ENCODE measurements at places on chromosomes 13 and 19. TPM values are rescaled to one million over a fixed set of nuclear protein-coding genes. Genes with fewer than 3 reads are reported as not detected.
A peak's percentile ranks its signal among the peaks of the same experiment; 100 is the strongest.

KLK4 gene
- total RNA-seq: 0.29 TPM

- no peak for DNase-seq
Measured at GRCh38 chr13:99514801-99515200, 13.5 kb downstream of the TM9SF2 start.

DNA sequence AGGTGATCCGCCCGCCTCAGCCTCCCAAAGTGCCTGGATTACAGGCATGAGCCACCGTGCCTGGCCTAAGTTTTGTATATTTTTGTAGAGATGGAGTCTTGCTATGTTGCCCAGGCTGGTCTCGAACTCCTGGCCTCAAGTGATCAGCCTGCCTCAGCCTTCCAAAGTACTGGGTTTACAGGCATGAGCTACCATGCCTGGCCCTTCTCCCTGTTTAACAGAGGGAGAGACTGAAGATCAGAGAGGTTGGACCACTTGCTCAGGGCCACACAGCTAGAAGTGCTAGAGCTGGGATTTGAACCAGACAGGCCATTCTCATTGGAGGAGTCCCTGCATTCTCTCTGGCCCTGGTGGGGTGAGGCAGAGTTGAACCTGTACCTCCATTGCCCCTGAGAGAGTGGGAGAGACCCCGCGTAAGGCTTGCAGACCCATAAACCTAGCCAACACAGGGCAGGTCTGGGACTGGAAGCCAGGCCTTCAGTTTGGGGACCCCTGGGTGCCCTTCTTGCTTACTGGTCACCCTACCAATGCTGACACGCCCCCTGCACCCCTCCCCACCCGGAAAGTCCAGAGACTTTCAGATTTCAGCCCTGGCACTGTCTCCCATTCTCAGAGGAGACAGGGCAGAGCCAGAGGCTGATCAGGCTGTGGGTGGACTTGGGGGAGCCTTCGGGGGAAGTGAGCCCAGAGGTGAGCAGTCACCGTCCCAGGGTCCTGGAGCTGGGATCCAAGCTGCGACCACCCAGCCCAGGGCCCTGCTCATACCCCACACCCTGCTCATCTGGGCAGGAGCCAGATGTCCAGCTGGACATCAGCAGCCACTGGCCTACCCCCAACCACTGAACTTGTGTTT lies 13.3 kb downstream of the TTYH1 start:
- peak; percentile 58 for DNase-seq

PSENEN gene
- total RNA-seq: 11.6 TPM

DNA sequence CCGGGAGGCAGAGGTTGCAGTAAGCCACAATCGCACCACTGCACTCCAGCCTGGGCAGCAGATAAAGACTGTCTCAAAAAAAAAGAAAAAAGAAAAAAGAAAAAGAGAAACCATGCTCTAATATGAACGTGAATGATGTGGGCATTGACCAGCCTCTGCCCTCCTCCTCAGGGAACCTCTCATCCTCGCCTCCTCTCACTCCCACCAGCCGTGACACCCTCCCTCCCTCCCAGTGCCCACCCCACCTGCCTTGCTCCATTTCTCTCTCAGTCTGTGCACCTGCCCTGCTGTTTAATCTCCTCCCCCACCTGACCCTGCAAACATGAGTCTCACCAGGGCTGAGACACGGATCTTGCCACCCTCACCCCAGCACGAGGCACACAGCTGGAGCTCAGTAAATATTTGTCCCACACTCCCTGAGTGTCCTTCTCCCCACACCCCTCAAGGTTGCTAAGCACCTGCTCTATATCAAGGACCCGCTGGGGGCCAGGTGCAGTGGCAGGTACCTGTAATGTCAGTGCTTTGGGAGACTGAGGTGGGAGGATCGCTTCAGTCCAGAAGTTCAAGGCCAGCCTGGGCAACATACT lies 7.5 kb upstream of the BCAT2 start:
- no peak for DNase-seq

SOX1 gene
- total RNA-seq: not detected

MAST1 gene
- 0.72 TPM for total RNA-seq

DNA sequence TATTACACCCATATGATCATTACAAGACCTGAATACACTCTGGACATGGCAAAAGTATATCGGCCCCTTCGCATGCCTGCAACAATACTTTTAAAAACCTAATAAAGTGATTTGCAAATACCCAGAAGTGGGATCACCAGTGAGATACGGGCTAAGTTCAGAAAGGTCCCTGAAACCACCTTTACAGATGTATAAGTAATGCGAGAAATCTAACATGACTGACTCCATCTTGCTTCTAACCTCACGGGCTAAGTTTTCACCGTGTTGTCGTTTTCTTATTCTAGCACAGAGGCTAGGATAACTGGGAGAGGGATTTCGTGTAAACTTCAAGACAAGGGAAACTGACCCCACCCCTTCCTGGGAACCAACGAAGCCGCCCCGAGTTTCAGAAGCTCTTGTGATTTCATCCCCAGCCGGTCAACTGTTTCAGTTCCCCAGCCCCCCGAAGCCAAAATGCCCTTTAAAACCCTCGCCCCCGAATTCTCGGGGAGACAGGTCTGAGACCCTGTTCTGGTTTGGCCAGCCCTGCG lies 703 bp downstream of the NEK3 start:
- DNase-seq: peak; percentile 89
